ENCODE measurements at places on chromosomes 7 and 10.

- DNase-seq: no peak
Observed at GRCh38 chr7:3649250-3649649, 348.2 kb downstream of the SDK1 start.

DNA sequence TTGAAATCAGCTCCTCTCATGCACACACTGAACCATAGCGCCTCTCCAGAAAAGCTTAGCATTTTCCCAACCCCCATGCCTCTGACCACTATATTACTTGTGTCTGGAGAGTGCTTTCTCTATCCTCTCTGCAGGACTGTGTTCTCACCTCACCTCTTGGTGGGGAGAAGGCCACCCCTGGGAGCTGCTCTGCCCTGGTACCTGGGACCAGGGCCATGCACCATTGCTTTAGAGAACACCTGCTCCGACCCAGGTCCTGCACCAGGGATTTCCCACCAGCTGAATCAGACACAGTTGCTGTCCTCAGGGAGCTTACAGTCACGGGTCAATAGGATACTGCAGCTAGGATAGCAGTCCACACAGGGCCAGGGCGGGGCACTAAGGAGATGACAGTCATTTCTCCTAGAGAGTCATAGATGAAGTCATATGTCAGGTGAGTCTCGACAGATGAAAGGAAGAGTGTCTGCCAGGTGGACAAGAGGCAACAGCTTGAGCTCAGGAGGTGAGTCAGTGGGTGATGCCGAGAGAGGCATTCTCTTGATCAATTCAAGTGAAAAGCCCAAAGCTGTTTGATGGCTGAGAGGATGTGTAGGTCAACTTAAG, 619 bp upstream of the LMTK2 start:
- peak; percentile 29 for DNase-seq

DNA sequence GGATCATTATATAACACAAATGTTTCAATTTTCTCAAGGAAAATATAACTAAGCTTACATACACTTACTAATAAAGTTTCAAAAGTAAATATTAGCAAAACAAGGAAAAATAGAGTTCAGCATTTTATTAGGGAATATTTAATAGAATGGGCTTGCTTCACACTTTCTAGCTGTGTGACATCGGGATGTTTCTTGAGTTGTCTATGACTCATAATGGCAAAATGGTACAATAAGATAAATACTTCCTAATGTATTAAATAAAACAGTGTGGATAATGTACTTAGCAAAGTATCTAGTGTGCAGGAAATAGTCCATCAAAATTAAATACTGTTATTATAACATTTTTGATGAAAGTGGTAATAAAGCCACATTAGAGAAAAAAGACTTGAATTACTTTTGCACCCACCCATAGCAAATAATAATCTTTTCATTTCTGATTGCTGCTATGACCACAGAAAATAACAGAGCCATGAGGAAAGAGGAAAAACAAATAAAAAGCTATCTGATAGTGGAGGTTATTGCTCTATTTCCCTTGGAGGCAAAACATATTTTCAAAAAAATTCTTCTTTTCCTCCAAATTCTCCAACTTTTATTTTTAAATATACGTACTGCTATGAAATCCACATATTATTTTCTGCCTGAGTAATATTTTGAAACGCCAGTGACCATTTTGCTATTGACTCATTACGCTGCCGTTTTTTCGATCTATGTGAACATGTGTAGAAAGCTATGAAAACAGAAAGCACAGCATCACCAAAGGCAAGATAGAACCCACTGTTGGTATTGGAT, 272.9 kb upstream of the KLF6 start:
- DNase-seq: no peak

DNA sequence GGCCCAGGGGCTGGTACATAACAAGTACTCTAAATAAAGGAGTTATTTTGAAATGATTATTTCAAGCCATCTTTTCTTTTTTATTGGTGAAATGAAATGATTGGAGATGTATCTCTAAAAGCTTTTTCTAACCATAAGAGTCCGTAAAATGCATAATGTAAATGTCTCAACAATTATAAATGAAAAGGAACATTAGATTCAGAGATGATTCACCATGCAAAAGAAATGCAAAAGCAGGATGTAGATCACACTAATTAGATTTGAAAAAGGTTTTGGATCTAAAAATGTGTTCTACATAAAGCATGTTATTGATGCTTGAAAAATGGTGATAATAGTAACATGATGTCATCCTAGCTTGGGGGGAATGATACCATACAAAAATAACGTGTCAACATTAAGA, 15.6 kb downstream of the SLC26A4 start:
- no peak for DNase-seq

Measured in activated T-cell treated with anti-CD3 and anti-CD28 coated beads, Interleukin-2, amount 50 U/mL, for 1 hour (primary cell).